ENCODE measurements at places on chromosomes 6 and 20. TPM values are rescaled to one million over a fixed set of nuclear protein-coding genes. Genes with fewer than 3 reads are reported as not detected.
A peak's percentile ranks its signal among the peaks of the same experiment; 100 is the strongest.

The MYCT1 gene
- not detected for total RNA-seq

- DNase-seq = no peak
These were observed 989.0 kb upstream of the MANEA start for GRCh38 chr6:94588301-94588700.

The SNHG17 gene
- 259 TPM for total RNA-seq

- no peak for DNase-seq
These were observed 303.4 kb upstream of the EXOC2 start for GRCh38 chr6:996271-996852.

DNA sequence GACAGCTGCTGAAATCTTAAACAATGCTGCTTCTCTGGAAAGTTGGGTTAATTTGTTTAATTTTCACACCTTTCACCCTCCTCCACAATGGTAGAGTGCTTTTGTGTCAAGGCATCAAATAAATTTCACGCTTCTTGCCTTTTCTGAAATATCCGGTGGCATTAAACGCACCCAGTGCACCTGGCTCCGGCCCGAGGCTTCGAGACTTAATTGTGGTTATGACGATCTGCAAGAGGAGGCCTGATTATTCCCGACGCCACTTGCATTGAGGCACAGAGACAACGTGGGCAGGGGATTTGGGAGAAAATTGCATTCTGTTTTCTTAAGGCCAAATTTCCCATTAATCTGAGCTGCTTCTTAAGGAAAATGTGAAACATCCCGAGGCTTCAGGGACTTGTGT lies 152.2 kb downstream of the CDH4 start:
- no peak for DNase-seq

The SRSF3 gene
- total RNA-seq = 589 TPM

- DNase-seq = no peak
These were observed 290.2 kb upstream of the CNR1 start for GRCh38 chr6:88456221-88456859.

DNA sequence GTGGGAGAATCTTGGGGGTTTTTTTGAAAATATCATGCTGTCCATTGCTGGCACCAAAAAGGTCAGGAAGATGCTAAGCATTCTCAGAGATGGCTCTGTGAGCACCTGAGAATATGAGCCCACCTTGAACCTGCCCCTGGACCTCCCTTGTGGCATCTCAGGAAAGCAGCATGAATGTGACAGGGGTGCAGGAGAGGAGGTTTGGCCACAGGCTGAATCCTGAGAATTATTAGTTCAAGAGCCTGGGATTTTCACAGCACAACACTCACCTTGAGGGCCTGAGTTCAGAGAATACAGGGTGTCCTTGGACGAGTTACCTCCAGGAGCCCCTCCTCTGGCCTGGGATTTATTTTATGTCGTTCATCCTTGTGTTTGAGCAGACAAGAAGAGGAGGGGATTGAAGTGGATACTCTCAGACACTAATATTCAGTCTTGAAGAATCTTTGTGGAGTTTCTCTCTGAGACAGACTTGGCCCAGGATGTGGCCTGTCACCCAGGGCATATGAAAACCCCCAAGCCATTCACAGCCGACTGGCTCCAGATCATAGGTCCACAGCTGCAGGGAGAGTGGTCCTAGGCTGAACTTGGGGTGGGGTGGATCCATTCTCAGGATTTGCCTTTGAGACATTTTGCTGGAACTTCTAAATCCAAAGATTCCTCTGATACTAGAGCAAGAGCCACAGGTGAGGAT lies 390.8 kb downstream of the RNGTT start:
- no peak for DNase-seq

DNA sequence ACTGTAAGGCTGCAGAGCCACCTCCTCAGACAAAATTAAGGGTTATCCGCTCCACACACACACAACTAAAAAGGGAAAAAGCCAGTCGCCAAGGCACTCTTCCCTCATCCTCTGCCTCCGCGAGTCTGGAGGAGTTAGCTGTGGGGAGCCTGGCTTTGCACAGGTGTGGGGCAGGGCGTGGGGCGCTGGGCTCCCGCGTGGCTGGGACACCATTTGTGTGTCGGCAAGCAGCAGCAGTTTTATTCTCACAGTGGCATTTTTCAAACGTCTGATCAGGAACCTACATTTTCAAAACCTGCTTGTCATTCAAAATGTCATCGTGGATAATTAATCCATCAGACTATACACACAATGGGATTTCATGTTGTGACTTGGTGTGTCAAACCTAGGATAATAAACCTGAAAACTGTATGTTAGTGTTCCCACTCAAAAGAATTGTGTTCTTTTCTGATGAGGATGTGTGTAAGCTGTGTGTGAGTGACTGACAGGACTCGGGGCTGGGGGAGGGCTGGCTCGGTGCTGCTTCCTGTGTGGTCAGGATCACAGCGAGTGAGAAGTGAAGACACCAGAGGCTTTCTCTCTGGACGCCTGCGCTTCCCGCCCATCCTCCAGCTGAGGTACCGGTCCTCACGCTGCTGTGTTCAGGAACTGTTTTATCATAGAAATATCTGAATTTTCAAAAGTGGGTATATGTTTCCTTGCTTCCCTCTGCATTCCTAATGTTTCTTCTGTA lies 83.1 kb downstream of the IRF4 start:
- peak; percentile 84 for DNase-seq

DNA sequence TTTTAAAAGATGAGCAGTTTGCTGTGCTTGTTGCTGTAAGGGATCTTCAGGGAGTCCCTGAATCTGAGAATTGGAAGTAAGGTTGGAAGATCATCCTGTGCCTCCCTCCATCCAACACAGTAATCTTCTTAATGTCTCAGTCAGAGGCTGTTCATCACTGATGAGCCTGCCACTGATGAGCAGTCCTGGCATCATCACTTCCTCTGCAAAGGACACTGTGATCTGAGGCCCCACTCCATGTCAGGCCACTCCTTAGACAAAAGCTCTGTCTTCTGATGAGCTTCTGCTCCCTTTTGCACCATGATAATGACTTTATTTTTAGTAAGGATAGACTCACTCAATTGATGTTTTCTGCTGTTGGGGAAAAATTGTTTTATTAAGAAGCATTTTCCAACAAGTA lies 121.0 kb downstream of the UST start:
- DNase-seq = no peak

DNA sequence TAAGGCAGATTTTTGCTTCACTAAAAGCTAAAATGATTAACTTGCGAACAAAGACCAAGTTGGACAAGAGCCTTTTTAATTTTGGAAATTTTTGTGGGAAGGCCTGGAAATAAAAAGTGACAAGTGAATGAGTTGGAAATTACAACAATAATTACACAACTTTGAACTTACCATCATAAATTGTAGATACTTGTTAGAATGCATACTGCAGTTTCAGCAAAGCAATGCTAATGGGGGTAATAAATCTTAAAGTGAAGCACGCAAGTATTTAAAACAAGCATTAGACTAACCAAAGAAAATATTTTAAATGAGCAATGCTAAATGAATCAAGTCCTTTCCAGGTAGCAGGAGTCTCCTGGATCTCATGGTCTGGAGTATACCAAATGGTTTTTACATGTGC lies 83.2 kb upstream of the EYA4 start:
- no peak for DNase-seq

- no peak for DNase-seq
These were observed 5.0 kb upstream of the PDRG1 start for GRCh38 chr20:31956556-31957526.

GRCh38 chr6:101799531-101799930 lies 406.0 kb downstream of the GRIK2 start:
- DNase-seq = no peak

Measured in activated naive CD8-positive, alpha-beta T cell treated with anti-CD3 and anti-CD28 coated beads for 36 hours (primary cell).